ENCODE measurements at places on chromosomes 1 and 21.
A peak's percentile ranks its signal among the peaks of the same experiment; 100 is the strongest.

GRCh38 chr1:54086754-54087153 lies 33.3 kb downstream of the TCEANC2 start:
- no peak for DNase-seq

DNA sequence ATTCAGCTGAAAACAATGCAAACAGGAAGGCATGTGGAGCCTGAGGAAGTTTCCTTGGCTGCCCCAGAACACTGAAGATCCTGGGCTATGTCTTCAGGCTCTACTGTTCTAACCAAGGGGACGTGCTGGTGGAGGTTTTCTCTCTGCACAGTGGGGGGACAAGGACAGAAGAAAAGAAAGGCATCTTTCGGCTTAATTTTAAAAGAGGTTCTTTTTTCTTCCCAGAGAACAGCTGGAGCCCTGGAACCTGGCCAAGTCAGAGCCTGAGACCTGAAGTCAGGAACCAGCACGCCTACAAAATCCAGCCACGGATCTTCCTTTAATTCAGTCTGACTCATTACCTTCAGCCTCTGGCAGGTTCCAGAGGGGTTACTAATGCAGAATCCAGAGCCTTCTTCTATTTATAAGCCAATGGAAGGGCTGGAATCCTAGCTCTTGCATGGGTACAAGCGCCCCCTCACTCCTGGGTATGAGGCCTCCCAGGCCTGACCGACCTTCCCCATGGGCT lies 19.8 kb downstream of the CTNNBIP1 start:
- no peak for DNase-seq

GRCh38 chr1:187034501-187034900 lies 205.8 kb downstream of the PLA2G4A start:
- no peak for DNase-seq

- no peak for DNase-seq
Observed at GRCh38 chr1:205645519-205645918, 13.7 kb upstream of the ELK4 start.

DNA sequence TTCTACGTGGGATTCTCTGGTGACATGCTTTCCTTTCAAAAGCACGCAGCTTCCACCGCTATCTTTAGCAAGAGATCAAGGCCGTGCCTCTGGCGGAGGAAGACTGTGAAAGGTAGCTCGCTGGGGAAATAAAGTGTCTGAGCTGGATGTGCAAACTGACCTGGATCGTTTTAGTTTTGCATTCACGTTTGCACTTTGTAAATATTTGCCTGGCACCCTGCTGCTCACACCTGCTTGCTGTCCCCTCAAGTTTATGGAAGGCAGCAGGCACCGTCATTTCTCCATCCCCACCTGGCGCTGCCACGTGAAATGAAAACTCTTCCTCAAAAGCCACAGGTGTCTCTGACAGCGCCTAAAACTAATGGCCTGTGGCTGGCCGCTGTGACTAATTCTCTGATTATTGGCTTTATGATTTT lies 44.0 kb upstream of the TARDBP start:
- DNase-seq = no peak

DNA sequence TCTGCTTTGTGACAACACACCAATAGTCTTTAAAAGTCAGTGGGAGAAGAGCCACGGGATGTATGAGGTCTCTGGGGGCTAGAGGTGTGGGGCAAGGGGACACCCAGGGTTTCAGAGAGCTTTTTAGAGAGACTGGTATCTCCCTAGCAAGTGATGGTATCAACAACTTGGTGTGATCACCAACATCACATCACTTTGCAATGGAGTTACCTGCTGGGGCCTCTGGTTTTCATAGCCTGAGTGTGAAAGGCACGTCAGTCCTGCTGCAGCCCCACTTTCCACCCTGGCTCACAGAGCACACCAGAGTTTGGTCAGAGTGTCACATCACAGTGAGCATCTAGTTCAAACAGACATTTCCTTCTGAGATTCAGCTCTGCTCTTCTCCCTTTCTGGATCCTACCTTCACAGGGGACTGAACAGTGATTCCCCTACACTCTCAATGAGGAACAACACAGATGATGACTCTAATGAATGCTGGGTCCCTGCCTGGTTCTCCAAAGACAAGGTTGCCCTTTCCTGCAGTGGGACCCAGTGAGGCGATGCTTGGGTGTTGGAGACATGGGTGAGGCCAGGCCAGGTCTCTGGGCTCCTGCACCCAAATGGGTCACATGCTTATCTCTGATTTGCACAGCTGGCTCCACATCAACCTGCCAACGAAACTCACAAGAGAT lies 2.0 kb upstream of the MAN1C1 start:
- no peak for DNase-seq

DNA sequence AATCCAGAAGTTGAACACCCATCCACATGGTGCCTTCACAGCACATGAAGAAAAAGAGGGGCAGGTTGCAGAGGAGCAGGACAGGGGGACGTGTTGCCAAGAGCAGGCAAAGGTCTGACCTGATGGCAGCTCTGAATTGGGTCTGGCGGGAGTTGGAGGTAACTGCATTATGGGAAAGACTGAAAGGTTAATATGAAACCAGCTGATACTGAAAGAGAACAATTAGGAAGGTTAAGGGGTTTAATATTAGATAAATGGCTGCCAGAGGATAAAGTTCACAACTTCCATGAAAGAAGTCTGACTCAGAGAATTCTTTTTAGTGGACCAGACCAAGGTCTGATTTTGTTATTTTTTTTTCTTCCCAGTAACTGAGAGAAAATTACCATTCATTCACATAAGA lies 76.1 kb downstream of the CD58 start:
- no peak for DNase-seq

DNA sequence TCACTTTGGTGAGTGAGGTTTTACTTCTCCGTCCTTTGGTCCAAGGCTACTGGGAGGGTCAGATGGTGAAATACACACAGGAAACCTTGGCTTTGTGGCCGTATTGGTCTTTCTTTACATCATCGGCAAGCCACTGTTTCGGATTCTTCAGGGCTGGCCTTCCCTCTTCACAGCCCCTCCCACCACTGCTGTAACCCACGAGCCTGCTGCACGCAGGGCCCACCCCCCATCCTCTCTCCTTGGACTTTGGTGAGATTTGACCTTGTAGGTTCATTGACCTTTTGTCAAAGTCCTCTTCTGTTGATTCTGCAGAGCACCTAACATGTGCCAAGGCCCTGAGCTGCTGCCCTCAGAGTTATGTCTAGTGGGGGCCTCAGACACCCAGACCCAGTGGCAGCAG lies 328.6 kb downstream of the CAMTA1 start:
- no peak for DNase-seq

GRCh38 chr1:172755099-172755498 lies 96.2 kb downstream of the FASLG start:
- no peak for DNase-seq

- DNase-seq = peak; percentile 28
Observed at GRCh38 chr1:66246351-66247269, 287.3 kb upstream of the SGIP1 start.

DNA sequence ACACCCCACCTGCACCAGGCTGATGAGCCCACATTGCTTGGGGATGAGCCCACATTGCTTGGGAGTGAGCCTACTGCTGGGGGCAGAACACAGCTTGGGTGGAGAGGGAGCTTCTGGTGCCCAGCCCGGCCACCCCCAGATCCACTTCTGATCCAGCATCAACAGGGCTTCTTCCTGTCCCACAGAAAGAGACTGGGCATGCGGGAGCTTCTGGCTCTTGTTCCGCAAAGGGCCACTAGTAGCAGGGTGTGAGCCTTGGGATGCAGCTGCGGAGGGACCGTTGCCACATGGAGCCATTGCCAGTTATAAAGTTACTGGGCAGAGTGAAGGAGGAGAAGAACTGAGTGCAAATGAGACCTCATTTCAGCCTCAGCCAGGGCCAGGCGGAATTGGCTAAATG lies 36.3 kb downstream of the PKP1 start:
- no peak for DNase-seq

DNA sequence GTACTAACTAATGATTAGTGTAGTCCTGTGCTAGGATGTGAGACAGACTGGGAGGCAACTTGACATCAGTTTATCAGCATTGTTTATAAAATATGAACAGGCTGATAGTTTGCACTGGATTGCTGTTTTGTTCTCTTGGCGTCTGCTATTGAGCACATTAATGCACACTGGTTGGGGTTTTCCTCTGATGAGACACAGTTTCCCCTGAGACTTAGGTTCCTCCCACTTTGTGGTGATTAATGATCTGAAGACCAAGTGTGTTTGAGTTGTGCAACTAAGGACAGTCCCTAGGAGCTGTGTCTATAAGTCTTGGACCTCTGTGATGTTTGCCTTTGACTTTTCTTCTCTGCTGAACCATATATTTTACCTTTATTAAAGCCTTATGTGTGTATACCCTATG lies 1015.4 kb downstream of the AMY1C start:
- DNase-seq = no peak

DNA sequence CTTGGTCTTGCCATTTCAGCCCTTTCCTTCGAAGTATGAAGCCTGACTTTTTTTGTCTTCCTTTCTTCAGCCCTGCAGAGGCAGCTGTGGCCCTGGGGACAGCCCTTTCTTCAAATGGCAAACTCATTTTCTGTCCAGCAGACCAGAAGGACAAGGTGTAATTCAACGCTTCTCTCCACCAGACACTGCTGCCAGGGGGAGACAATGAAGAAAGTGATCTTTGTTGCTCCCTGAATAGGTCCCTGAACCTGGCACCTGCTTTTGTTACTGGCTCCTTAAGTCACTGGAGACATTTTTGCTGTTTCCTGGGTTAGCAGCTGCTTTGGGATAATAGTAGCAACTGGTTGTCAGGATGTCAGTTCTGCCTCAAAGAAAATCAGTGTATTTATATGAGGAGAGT lies 50.8 kb upstream of the MACF1 start:
- no peak for DNase-seq

- no peak for DNase-seq
Observed at GRCh38 chr21:29144736-29145353, 14.4 kb downstream of the MAP3K7CL start.

GRCh38 chr21:46017695-46018094 lies 36.1 kb downstream of the COL6A1 start:
- no peak for DNase-seq
